ENCODE measurements at places on chromosomes 7 and 10.
A peak's percentile ranks its signal among the peaks of the same experiment; 100 is the strongest.

DNA sequence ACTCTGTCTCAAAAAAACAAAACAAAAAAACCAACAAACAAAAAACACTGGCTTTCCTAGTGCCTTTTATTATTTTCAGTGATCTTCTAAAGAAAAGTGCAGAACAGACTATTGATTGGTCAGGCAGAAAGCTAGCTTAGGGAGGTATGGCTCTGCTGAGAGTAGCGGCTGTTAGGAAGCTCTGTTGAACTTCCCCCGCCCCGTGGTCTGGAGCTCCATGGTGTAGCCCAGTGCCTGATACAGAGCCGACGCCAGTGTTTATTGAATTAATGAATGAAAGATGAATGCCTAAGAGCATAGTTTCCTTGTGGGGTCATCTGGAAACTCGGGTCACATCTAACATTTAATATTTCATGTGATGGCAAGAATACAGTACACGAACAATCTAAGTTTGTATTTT lies 90.5 kb upstream of the ARMC3 start:
- no peak for DNase-seq

GRCh38 chr10:70323138-70323696 lies 39.4 kb upstream of the NPFFR1 start:
- DNase-seq, result no peak

DNA sequence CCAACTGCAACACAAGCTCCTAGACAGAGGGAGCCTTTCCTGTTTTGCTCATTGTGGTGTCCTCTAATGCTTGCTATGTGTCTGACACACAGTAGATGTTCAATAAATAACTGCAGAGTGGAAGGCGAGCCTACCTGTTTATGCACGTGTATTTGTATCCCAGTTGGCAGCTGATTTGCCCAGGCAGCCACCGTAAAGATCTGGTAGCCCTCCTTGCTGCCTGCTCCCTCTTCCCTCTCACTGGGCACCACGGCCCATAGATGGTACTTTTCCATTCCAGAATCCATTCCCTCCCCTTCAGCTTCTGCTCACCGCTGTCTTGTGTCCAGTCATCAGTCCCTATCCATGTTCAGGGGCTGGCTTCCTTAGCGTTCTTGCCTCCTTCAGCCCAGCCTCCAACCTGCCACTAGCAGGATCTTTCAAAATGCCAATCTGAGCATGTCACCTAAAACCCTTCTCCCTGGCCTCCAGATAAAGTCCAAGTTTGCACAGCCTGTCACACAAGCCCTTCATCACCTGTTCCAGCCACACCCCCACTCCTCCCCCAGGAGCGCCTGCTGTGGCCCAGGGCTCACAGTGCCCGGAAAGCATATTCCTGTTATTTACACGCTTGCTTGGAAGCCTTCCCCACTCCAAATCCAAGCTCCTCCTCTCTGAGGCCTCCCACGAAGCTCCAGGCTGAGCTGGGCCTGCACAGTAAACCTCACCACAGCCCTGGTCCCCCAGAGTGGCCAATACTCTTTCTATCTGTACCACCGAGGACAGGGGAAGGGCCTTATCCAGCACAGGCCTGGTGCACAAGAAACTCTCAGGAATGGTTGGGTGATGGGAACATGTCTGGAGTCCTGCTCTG lies 21.0 kb downstream of the ZCCHC24 start:
- no peak for DNase-seq

DNA sequence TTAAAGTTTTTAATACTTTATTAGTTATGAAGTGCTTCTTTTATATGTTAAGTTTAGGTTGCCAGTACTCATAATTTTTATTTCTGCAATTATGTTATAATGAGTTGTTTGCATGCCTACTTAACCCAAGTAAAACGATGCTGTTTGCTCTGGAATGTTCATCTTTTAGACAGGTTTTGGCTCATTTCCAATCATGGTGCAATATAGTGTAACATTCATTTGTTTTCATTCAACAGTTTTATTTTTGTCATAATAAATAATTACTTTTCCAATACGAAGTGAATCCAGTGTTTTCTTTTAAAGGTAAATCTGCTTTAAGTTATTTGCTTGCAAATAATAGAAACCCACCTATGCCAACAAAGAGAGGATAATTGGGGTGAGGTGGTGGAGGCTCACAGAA lies 22.1 kb downstream of the ARL5B start:
- DNase-seq, result no peak

GRCh38 chr7:117982071-117983055 lies 109.1 kb upstream of the CTTNBP2 start:
- no peak for DNase-seq

- no peak for DNase-seq
Measured at GRCh38 chr10:130934293-130935127, 377.0 kb downstream of the TCERG1L start.

- DNase-seq, result no peak
Measured at GRCh38 chr10:111118758-111119157, 41.9 kb downstream of the ADRA2A start.

- DNase-seq, result peak; percentile 66
Measured at GRCh38 chr7:41189866-41190265, 513.0 kb downstream of the INHBA start.

GRCh38 chr10:115092258-115092554 lies 959 bp upstream of the ATRNL1 start:
- DNase-seq, result no peak

All from GM04504 (cell line).